ENCODE measurements at places on chromosomes 13 and 19.

- no peak for DNase-seq
Measured at GRCh38 chr19:9054765-9055164, 32.1 kb upstream of the OR1M1 start.

- no peak for DNase-seq
Measured at GRCh38 chr19:7907122-7907521, 3.4 kb downstream of the MAP2K7 start.

DNA sequence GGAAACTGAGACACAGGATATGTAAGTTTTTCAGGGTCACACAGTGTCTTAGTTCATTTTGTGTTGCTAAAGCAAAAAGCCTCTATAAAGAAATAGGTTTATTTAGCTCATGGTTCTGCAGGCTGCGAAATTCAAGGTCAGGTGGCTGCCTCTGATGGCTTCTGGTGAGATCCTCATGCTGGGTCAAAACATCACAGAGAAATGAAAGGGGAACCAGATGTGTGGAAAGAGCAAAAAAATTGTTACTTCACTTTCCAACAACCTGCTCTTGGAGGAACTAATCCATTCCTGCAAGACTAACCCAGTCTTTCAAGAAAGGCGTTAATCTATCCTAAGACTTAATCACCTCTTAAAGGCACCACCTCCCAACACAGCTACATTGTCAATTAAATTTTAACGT, 64.2 kb upstream of the UBL3 start:
- no peak for DNase-seq

DNA sequence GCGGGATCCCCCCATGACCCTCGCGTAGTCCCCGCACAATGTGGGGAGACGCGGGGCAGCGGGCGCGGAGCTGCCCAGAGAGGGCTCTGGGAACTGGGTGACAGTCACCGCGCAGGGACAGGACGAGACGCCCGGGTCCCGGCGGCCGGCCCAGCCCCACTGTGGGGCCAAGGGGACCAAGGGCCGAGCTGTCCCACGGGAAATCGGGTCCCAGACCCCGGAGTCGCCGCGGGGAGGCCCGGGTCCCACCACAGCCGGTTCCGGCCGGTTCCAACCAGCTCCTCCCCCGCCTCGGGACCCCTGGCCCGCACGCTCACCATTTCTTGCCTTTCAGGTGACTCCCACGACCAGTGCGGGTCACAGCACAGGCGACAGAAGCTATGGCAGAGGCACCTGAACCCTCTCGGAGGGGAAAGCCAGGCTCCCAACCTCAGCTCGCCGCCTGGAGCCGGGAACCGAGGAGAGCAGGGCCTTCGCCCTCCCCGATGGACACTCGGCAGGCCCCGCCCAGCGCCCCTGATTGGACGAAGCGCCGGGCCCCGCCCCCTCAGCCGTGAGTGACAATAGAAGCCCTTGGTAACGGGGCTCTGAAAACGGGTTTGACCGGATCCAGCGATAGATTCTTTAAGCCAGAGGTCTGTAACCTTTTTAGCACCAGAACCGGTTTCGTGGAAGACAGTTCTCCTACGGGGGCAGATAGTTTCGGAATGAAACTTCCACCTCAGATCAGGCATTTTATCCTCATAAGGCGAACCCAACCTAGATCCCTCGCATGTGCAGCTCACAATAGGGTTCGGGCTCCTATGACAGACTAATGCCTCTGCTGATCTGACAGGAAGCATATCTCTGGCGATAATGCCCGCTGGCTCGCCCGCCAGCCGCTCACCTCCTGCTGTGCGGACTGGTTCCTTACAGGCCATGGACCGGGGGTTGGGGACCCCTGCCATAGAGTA, at the start of gene ZNF433:
TSS of gene ZNF433 (minus strand) at position 460 of the 953 bp plus-strand sequence. CDS start at position 320, 140 bp downstream.
- peak; percentile 82 for DNase-seq

- DNase-seq: no peak
Measured at GRCh38 chr13:37014609-37015008, 14.0 kb downstream of the EXOSC8 start.

DNA sequence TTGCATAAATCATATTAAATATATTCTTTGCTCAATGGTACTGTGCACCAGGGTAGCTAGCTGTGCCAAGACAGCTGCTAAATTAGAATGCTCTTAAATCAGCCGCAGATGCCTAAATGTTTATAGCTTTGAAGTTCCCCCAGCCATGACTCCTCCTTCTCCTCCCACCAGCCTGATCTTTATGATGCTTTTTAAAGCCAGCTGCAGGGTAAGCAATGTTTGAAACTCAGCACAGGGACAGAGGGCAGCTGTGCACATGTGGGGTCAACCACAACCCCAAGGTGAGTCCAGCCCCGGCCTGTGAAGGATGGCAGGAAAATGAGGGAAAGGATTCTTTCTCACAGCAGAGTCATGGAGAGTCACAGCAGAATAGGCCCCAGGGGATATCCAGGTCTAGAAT, 635.7 kb downstream of the UQCRFS1 start:
- no peak for DNase-seq

DNA sequence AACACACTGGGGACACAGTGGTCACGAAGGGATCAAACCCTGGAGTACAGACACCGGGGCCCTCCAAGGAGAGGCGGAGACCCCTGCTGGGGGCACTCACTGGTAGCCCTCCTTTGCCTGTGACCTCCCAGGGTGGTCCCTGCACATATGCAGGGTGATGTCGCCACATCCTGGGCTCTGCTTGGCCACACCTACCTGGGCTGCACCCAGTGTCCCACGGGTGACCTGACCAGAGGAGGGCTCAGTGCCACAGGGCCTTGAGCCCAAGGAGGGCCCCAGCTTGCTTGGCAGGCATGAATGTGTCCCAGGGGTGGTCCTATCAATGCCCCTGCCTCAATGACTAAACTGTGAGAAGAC, 4.1 kb downstream of the PCID2 start:
- no peak for DNase-seq

GRCh38 chr13:62910541-62911060, 1495.0 kb upstream of the PCDH20 start:
- DNase-seq: no peak

GRCh38 chr13:95153647-95154412, 147.4 kb downstream of the ABCC4 start:
- no peak for DNase-seq

- DNase-seq: no peak
Measured at GRCh38 chr19:33052352-33052972, 12.2 kb downstream of the RHPN2 start.

- no peak for DNase-seq
Measured at GRCh38 chr19:31818798-31819105, 469.5 kb upstream of the TSHZ3 start.

GRCh38 chr13:40341096-40341471, 325.4 kb downstream of the FOXO1 start:
- DNase-seq: no peak

DNA sequence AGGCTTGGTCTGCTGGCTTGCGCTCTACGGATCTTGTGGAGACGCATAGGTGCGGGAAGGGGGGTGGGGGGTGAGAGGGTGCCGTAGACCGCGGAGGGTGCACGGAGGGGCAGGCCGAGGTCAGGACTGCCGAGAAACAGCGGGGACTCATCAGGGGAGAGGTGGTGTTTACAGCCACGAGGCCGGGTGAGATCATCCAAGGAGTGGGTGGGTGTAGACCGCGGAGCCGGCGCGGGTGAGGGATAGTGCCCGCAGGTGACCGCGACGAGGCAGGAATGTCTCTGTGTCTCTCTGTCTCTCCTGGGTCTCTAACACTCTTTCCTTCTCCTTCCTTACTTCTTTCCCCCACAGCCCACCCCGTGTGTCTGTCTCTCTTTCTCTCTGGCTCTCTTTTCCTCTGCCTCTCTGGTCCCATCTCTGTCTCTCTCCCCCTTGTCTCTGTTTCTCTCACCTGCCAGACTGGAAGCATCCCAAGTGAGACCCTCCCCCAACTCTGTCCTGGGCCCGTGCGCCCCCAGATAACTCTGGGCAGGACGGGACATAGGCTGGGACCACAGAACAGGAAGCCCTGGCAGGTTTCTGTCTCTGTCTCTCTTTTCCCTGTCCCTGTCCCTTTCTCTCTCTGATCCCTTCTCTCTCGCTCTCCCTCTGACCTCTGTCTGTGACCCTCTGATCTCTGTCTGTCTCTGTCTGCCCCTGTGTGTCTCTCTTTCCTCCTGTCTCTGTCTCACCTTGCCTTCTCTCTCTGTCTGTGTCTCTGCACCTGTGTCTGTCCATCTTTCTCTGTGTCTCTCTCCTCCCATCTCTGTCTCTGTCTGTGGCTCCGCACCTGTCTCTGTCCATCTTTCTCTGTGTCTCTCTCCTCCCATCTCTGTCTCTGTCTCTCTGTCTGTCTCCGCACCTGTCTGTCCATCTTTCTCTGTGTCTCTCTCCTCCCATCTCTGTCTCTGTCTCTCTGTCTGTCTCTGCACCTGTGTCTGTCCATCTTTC, 1.8 kb upstream of the KLK4 start:
- peak; percentile 69 for DNase-seq

- DNase-seq: no peak
Measured at GRCh38 chr13:40103864-40104263, 448.4 kb downstream of the COG6 start.

DNA sequence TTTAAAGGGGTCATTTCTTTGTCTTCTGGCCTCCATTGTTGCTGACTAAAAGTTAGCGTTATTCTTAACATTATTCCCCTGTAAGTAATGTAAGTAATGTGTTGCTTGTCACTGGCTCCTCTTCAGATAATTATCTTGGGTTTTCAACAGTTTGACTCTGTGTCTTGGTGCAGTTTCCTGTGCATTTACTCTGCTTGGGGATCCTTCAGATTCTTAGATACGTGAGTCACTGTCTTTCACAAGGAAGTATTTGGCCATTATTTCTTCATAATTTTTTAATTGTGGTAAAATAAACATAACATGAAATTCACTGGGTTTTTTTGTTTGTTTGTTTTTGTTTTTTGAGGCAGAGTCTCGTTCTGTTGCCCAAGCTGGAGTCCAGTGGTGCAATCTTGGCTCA, 13.5 kb upstream of the OR7D2 start:
- no peak for DNase-seq

- DNase-seq: no peak
Measured at GRCh38 chr19:44685877-44686276, 13.1 kb upstream of the CEACAM16 start.

- DNase-seq: no peak
Measured at GRCh38 chr13:21176982-21177284, 475 bp downstream of the MRPL57 start.

- peak; percentile 91 for DNase-seq
Measured at GRCh38 chr19:4327252-4327876, 11.3 kb downstream of the STAP2 start.

GRCh38 chr13:44293374-44293773, 80.2 kb upstream of the SERP2 start:
- no peak for DNase-seq

DNA sequence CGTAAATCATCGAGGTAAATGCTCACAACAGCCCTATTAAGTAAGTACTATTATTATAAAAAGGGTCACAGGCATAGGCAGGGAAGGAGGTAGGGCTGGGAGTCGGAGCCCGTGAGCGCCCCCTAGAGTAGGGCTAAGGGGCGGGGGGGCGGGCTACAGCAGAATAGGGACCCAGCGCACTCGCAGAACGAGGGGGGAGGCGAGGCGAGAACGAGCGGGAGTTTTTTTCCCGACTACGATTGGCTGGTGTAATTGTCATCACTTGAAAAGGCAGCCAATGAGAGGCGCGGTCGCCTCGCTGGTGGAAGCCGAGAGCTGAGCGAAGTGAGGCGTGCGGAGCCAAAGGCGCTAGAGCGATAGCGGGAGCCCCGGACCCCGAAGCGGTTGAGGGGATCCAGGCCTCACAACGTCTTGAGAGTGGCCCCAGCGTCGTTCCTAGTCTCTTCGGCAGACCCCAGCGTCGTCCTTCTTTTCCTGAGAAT, 24.2 kb downstream of the KEAP1 start:
- peak; percentile 92 for DNase-seq

DNA sequence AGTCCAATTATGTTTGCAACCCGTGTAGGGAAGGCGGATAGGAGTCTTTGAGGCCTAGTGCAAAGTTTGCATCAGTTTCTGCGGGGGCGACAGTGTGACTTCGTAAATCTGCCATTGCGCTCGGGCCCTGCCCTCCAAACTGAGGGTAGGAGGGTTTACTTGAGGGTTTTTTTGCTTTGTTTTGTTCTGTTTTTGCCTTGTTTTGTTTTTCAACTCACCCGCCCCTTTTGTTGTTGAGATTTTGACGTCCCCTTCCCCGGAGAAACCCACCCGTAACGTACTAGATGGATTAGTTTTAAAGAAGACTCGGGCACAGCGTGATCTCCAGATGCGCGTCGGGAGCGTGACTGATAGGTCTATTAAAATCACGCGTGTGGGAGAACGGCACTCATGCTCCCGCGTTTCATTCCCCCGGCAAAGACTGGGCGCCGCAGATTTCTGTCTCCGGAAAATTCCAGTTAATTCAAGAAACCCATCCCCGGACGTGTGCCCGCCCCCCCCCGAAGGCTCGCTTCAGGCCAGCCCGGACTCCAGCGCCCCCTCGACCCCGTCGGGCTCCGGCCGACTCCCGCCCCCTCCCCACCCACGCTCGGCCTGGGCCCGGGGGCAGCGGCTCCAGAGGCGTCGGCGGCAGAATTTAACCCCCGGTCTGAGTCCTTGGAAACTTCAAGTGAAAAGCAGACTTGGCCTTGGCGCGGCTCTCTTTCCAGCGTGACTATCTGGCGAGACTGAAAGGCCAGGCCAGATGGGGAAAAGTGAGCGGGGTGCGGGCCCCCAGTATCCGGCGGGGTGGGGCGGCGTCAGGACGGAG, 5.0 kb downstream of the SOX1 start:
- no peak for DNase-seq
